T-helper 1 cell (primary cell): ENCODE measurements at places on chromosomes 13 and 19.

DNA sequence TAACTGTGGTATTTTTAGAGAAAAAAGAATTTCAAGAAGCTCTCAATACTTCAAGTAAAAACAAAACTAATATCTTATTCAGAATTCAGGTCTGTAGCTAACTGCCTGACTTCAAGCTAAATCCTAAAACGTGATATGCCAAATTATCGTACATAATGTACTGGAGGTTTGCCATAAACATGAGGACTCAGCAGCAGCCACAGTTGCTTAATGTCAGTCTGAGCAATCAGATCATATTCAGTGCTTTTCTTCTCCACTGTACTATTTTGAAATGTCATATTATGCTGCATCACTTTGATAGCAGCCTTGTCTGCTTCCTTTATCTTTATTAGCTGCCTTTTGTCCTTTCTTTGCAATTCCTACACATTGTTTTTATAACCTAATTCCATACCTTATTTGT, 265.1 kb upstream of the EDNRB start:
- DNase-seq, result no peak

DNA sequence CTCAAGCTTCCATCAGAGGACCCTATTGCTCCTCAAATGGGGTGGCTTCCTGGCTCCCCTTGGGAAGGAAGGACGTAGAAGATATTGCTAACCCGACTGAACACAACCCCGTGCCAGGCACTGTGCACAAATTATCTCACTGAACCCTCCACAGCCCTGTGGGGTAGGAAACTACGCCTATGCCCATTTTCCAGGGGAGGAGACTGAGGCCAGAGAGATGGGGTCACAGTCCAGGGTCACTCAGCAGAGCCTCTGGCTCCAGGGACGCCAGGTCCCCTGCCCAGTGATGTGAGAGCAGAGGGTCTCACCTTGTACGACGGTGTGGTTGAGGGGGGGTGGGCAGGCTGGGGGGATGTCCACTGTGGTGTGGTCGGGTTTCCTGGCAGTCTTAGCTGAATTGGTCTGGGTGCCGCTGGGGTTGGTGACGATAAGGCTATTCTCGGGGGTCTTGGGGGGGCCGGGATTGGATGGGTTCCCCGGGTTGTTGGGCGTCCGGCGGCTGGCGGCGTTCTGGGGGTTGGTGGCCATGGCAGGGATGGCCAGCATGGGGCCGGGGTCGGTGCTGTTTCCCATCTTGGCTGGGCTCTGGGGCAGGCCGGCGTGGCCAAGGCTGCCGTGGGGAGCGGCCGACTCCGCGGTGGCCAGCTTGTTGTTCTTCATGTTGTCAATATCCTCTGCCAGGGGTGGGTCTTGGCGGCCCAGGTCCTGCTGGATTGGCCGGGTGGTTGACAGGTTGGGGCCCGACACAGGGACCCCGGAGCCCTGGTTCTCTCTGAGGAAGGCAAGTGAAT, 136.2 kb downstream of the IER2 start:
- DNase-seq, result no peak

- DNase-seq, result no peak
Measured at GRCh38 chr13:77470986-77471385, 64.5 kb upstream of the SCEL start.

DNA sequence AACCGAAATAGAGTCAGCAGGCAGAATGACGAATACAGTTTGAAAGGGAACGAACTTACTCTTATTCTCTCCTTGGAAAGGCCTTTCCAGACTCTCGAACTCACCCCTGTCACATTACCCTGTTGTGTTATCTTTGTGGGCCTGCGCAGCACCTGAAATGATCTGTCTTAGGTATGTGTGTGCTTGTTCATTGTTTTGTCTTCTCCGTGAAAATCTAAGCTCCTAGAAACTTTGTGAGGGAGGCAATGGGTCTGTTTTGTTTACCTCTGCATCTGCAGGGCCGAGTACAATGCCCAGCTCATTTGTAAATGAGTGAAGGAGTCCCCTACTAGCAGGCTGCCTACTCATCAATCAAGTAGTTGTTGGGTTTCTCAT, 19.6 kb downstream of the HMGB1 start:
- no peak for DNase-seq

DNA sequence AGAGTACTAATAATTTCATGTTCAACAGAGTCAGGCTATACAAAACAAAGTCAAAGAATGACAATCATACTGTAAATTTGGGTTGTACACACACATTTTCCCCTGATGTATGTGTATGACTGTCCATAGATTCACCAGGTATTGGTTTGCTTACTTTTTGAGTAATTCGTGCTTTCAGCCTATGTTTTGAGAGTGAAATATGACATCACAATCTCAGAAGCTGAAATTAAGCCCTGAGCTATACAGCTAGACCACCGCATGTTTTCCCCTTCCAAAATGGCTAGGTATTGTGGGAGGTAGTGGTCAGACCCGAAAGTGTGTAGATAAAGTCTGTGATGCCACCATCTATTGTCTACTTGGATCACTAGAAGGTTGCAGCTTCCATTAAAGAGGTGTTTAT, 102.8 kb downstream of the KATNAL1 start:
- no peak for DNase-seq

- DNase-seq, result no peak
Measured at GRCh38 chr19:34335914-34336313, 29.1 kb upstream of the GPI start.

DNA sequence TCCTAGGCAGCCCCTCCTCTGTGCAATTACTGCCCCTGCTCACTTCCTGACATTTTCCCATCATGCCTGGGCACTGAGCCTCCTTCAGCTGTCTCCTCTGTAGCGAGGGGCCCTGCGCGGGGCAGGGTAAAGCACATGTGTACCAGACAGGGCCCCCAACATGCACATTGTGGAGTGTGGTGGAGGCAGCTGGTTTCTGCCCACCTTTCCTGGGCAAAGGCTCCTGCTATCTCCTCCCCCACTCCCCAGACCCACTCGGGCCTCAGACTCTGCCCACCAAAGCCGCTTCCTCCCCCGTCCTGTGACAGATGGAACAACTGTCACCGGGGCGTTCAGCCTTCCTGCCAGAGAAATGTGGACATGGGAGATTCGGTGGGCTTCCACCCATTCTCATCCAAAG, 2.9 kb upstream of the KPTN start:
- DNase-seq, result no peak

DNA sequence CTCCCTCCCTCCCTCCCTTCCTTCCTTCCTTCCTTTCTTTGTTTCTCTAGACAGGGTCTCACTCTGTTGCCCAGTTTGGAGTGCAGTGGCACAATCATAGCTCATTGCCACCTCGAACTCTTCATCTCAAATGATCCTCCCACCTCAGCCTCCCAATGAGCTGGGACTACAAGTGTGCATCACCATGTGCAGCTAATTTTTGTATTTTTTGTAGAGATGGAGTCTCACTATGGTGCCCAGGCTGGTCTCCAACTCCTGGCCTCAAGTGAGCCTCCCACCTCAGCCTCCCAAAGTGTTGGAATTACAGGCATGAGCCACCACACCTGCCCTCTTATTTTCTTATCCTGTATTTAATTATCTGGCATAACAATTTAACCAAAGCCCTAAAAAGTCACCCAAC, 4.4 kb downstream of the UPK1A start:
- DNase-seq, result no peak

DNA sequence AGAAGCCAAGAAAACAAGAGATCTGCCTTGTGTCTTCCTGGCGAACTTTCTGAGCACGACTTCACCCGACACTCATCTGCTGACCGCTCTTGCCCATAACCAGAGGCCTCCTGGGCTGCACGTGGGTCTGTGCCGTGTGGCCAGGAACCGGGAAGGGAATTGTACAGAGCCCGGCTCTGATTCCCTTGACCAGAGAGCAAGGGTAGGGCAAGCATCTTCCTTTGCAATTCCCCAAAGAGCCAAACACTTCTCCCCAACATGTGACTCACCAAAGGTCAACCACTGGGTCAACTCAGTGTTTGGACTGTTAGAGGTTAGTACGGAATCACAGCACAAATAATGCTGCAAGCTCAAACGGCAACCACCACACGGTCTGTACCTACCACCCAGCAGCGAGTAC, 48.9 kb downstream of the KLF2 start:
- no peak for DNase-seq

- no peak for DNase-seq
Measured at GRCh38 chr19:46429999-46430398, 1.3 kb upstream of the PNMA8C start.
